ENCODE measurements at places on chromosomes 11 and 22. TPM values are rescaled to one million over a fixed set of nuclear protein-coding genes. Genes with fewer than 3 reads are reported as not detected.

Gene FGF19
- total RNA-seq = not detected

Gene SAA2
- not detected for total RNA-seq

Gene CCDC85B
- 21.0 TPM for total RNA-seq

Gene NRGN
- total RNA-seq = 7.3 TPM

Gene OTUB1
- total RNA-seq = 59.4 TPM

Gene TRIM48
- not detected for total RNA-seq

Gene KDM4E
- not detected for total RNA-seq

Gene DDI1
- not detected for total RNA-seq

Gene UCP3
- 4.3 TPM for total RNA-seq

Gene CRYBB3
- not detected for total RNA-seq

Gene TSSC4
- 19.7 TPM for total RNA-seq

Gene CYTH4
- total RNA-seq = 124 TPM

Gene ZFTA
- 1.3 TPM for total RNA-seq

Gene ABTB2
- 2.5 TPM for total RNA-seq

DNA sequence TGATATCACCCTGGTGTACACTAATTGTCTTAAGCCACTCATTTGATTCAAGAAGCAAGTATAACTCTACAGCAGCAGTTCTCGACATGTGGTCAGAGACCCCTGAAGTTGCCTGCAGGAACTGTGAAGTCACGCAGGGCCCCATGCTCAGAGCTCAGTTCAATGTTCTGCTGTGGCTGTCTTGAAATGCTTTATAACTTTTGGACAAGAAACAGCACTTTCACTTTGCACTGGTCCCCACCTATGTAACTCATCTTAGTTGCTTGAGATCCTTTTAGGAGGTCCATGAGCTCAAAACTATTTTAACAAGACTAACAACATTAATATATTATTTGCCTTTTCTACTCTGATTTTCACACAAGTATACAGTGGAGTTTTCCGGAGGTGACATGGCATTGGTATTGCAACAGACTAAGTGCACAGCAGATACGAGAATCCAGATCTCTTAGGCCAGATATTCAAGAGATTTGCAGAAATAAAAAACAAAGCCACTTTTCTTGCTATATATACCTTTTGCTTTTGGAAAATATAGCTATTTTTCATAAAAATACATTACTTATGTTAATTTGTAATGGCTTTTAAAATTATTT lies 64.8 kb downstream of the PRR5L start:
- no peak for ATAC-seq

GRCh38 chr11:1200611-1201191 lies 22.2 kb upstream of the MUC5B start:
- no peak for ATAC-seq

GRCh38 chr11:67276781-67277230 lies 10.5 kb downstream of the GRK2 start:
- ATAC-seq = peak; percentile 62

- ATAC-seq = peak; percentile 22
Measured at GRCh38 chr11:10751581-10751940, 515 bp downstream of the CTR9 start.

- ATAC-seq = no peak
Measured at GRCh38 chr11:3686751-3687150, 15.6 kb upstream of the CHRNA10 start.

- no peak for ATAC-seq
Measured at GRCh38 chr11:133403900-133404299, 128.4 kb downstream of the OPCML start.

DNA sequence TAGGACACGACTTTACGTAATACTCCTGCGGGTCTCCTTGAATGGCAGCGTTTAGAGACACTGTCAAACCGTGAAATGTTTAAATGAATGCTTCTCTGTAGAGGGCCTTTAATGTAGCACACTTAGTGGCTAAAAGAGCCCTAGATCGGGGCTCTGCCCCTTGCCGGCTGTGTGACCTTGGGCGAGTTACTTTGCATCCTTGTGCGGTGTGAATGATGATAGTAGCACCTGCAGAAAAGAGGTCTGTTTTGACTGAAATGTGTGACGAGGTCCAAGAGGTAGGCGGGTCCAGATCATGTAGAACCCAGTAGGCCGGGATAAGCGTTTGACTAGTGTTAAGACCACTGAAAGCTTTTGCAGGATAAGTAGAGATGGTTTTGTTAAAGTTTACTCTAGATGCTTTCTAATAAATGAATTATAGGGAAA lies 866 bp downstream of the MED17 start:
- ATAC-seq = peak; percentile 41

DNA sequence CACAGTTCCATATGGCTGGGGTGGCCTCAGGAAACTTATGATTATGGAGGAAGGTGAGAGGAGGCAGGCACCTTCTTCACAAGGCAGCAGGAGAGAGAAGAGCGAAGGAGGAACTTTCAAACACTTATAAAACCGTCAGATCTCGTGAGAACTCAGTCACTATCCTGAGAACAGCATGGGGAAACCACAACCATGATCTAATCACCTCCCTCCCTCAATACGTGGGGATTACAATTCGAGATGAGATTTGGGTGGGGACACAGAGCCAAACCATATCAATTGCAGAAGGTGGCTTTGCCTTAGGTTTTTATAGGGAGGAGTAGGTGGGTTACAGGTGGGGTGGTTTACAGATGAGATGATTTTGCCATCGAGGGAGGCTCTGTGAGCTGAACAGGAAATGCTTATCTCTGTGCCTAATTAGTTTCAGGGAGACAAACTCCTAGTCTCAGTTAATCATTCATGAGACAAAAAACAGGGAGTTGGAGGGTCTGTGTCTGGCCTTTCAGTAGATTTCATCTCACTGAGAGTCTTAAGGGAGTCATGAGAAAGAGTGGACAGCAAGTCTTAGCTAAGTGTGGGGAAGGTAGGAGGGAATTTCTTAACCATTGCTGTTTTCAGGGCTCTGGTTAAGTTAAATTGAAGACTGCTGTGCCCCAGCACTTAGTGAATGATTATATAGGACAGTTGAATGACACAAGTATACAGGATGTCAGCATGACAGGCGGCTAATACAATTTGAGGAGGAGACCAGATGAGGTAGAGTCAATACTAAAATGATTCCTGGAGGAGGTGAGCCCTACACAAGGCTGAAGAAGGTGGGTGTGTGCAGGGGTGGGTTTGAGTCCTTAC lies 47.7 kb downstream of the CWC15 start:
- peak; percentile 42 for ATAC-seq

DNA sequence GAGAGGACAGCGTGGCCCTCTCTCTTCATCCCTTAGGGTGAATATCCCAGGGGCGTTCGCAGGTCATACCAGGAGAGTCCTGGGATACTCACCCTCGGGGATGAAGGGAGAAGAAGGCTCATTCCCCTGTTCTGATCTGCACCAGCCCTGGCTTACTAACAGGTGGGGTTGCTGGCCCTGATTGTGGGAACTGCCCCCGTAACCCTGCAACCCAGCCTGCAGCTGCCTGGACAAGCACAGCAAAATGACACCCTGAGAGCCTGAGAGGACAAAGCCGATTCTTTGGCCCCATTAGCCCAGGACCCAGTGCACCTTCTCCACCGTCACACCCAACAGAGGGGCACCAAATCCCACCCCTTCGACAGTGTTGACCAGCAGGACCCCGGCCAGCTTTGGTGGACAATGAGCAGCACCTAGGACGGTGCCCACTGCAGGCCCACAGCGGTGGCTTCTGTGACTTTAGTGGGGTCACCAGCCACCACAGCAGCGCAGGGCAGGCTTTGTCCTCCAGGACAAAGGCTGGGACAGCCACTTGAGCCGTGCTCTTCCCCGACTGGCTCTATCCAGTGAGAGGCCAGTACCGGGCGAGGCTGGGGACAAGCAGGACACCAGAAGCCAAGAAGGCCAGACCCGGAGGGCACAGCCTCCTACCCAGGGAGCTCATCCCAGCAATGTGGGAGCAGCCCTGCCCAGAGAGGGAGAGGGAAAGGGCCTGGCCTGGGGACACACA lies 98.5 kb upstream of the RTL6 start:
- no peak for ATAC-seq

DNA sequence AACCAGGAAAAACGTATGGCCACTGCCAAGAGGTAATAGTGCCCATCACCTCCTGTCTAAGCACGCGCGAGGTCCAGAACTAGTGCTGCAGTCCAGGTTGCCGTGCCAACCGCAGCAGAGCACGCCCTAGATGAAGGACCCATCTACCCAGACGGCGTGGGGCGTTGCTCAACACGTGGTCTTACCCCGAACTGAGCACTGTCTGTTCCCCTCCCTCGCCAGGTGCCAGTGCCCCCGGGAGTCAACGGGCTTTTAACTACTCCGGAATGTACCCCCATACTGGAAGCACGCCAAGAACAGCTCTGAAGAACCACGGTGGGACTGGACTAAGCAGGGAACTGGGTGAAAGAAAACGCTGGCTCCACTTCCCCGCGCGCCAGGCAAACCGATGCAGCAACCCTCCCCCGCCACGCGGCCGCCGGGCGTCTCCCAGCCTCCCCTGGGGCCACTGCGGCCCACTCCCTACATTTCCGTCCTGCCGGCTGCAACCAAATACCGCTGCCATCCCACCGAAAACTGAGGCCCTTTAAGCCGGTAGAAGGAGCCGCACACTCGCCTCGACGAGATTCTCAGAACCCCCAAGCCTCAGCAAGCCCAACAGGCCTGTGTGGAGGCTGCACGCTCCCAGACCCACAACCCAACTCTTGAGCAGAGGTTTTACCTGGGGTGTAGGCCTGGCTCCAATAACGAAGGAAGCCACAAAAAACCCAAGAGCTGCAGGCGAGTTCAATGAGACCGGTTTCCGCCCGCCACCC lies at the start of gene HSPA8:
Gene HSPA8 (minus strand): TSS at position 734 of the 755 bp plus-strand sequence. CDS start 812 bp downstream, outside the sequence.
- peak; percentile 0 for ATAC-seq

- ATAC-seq = peak; percentile 18
Measured at GRCh38 chr11:65559951-65560537, 1.9 kb upstream of the LTBP3 start.

DNA sequence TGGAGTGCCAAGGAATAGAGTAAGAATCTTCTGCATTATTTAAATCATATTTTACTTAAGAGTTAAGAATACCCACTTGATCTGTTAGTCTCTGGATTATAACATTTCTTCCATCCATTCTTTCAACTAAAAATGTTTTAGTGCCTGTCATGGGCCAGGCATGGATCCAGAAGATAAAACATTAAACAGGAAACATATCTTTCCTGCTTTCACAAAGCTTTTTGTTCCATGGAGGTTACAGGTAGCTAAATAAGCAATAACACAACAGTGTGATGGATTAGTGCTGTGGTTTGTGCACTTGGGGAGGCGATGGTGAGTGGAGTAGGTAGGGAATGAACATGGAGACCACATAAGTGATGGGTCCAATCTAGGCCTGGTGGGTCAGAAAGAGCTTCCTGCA lies 258.5 kb downstream of the DDX10 start:
- ATAC-seq = no peak

GRCh38 chr11:69904161-69904973 lies 85.2 kb upstream of the FGF3 start:
- no peak for ATAC-seq

- ATAC-seq = no peak
Measured at GRCh38 chr22:19836512-19836911, 18.2 kb downstream of the GNB1L start.

GRCh38 chr11:67644042-67644441 lies 4.5 kb upstream of the TBX10 start:
- ATAC-seq = no peak

DNA sequence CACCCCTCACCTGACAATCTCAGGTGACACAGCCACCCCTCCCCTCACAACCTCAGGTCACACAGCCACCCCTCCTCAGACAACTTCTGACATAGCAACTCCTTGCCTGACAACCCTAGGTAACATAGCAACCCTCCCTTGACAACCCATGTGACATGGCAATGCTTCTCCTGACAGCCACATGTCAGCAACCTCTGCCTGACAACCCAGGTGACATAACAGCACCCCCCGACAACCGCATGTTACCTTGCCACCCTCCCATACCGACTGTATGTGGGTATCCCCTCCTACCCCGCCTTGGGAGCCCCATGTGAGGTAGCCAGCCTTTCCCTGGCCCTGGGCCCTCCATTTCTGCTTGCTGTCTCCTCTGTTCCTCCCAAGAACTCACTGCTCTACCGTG lies 77.7 kb upstream of the B3GAT1 start:
- ATAC-seq = no peak

DNA sequence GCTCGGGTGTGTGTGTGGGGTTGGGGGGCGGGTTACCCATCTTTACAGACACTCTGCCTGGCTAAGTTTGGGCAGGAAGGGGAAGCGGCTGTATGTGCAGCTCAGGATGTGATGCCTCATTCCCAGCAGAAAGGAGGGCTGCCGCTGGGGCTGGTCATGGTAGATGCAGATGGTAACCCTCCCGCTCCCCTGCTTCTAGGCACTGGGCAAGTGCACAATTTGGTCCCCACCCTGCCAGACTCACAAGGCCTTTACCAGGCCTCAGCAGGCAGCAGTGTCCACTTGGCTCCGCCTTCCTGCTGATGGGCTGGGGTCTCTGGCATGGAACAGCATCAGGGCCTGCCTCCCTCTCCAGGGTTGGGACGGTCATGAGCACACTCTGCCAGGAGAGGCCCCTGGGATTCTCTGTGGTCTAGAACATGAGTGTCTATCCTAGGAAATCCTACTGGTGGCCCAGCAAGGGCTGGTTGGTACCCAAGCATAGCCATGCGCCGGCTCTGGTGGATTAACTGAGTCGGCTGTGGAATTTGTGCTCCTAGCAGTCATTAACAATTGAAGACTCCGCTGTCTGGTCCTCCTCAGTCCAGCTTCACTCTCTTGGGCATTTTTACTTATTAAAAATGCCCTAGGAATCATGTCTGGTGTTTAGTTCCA lies 4.2 kb downstream of the LMO1 start:
- no peak for ATAC-seq
